ENCODE measurements at places on chromosomes 7 and 10.
A peak's percentile ranks its signal among the peaks of the same experiment; 100 is the strongest.

GRCh38 chr10:93745408-93746065 is 12.2 kb upstream of the LGI1 start:
- DNase-seq: no peak

DNA sequence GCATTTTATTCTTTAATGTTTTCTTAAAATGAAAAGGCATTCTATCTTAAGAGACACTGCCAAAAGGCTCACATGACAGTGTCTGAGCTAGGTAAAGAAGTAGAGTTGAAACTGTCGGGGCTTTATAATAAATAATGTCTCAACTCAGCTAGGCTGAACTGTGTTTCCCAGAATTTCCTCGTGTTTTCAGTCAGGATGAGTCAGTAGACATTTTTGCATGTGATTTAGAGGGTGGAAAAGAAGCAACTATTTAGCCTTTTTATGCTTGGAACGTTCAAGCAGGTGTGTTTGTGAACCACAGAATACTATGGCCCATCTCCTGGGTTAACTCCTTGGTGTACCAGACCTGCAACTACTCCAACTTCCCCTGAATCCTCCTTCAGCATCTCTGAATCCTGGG is 23.4 kb upstream of the LIPA start:
- DNase-seq: no peak

- DNase-seq: no peak
Measured at GRCh38 chr10:29541422-29542210, 93.2 kb downstream of the SVIL start.

DNA sequence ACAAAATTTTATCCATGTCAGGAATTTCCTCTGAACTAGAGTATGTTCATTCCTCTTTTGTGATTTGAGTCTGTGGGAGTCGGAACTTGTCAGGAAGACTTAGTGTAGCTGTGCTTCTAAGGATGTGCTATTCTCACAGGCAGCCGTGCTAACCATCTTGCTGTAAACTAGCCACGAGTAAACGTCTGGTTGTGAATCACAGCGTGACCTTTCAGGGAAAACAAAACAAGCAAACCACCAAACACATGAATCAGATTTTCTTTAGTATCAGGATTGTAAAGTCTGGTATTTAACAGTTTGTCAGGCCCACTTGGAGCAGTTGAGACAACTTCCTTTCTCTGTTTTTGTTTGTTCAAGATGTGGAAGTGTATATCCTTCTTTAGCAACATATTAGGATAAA is 32.0 kb downstream of the AUTS2 start:
- no peak for DNase-seq

DNA sequence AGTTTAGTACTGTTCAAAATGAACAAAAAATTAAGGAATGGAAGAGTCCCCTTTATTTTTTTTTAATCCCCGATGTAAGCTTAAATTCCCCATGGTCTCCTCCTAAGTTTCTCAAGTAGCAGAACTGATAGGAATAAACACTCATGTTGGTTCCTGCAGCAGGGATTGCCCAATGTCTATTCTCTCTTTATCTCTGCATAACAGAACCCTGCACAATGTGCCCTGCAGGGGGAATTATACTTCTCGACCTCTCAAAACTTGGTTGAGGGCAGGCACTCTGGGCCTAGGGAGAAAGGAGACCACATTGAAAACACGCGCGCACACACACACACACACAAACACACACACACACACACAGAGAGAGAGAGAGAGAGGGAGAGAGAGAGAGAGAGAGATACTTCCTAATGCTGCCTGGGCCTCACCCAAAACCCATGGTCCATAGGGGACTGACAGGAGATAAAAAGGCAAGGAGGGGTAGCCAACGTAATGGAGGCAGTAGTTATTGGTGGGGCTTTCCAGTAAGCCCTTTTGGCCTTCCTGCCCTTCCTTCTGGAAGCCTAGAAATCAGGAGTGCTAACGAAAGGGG is 22.7 kb downstream of the JAZF1 start:
- no peak for DNase-seq

DNA sequence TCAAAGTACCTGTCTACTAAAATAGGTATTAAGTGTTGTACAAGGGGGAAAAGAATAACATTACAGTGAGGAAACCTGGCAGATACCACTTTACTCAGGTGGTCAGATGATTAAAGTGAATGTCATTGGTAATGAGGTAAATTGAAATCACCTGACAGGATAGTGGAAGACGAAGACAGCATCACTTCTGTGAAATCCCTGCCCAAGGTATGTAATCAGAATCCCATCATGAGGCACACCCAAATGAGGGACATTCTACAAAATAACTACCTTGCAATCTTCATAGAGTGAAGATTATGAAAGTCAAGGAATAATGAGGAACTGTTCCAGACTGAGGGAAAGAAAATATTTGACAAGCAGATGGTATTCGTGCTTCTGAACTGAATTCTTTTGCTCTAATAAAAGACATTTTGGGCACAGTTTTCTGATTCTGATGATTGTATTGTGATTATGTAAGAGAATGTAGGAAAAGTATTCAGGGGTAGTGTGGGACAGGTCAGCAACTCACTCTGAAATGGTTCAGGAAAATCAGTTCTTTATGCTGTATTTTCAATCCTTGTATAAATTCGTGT is 33.3 kb upstream of the ARMS2 start:
- DNase-seq: no peak

DNA sequence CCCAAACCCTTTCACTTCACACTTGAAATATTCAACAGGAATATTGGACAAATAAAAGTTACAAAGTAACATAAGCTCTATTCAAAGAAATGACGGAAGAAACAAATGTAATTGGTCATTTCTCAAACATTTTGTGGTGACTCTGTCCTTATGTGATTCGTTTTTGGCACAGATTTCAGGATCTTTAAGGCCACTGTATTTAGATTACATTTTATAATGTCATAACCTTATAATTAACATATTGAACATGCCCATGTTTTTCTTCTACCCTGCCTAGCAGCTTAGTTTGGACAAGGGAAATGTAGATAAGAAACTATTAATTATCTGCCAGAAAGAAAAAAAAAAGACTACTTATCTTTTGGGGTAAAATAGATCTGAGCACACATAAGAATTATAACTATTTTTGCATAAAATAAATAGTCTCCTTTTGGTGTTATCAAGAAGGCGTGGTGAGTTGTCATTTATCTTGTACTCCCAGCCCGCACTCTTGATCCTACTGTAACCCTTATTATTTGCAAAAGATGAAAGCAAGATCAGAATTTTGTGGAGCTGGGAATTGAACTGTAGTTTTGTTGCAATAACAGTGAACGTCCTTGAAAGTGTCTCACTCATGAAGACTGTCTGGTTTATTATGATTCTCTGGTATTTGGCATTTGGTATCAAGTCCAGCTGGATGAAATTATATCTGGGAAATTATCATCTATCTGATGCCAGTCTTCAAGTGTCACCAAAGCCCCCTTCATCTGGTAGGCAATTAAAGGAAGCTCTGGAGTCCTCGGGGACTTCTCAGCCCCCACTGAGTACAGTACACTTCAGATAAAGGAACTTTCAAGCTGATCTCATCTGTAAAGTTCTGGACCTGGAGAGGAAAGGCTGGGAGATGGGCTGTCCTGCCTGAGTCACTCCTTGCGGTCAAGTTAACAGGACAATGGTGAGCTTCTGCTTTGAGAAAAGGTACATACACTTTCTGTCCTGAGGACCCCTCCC is 175.7 kb upstream of the INHBA start:
- DNase-seq: no peak

DNA sequence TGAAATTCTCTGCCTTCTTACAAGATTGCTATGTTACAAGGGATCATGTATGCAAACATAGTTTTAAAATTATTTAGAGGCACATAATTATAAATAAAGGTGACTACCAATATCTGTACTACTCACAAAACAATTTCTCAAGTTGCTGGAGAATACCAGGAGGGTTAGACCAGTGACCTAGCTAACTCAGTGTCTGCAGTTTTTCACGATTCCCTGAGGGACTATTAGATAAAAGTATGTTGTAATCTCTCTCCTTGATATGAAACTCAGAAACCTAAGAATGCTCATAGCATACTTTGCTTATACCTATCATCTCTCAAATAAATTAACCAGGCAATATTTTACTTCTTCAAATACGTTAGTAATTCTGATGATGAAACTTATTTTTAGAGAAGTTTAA is 534.0 kb upstream of the ANKRD30A start:
- DNase-seq: no peak

GRCh38 chr7:139300390-139300789 is 40.7 kb upstream of the FMC1 start:
- DNase-seq: no peak

DNA sequence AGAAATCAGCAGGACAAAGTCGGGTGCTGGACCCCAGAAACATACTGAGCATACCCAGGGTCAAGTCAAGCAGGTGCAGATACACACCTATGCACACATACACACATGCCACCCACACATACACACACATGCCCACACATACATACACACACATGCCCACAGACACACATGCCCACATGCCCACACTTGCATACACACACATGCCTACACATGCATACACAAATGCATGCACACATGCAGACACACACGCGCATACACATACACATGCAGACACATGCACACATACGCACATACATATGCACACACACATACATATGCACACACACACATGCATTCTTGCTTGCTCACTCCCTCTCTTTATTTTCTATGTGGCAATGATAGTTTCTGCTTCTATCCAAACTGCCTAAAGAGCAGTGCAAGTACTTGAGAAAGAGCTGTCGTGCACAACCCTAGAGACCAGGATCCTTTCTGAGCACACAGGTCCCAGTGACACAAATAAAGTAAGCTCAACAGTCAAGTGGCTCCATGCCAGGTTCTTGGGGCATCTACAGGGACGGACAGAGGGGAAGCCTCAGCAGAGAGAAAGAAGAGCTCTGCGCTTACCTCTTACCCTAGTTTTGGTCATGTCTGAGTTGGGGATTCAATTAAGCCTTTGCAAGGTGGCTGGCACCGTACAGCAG is 83.7 kb downstream of the EBF3 start:
- no peak for DNase-seq

- no peak for DNase-seq
Measured at GRCh38 chr10:127243490-127244272, 47.3 kb upstream of the INSYN2A start.

DNA sequence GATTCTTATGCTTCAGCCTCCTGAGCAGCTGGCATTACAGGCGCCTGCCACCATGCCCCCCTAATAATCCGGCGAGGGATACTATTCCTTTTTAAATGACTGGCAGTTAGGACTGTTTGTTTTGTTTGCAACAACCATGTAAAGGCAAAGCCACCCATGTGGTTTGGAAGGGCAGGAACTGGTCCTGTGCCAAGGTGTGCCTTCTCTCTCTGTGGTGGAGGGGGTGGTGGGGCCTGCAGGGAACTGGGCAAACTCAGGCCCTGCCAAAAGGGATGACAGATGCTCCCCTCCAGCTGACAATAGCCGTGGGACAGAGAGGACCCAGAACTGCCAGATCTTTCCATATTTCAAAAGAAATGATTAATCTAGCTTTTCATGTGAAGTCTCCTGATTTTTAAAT is 23.5 kb upstream of the WAPL start:
- DNase-seq: no peak

- DNase-seq: no peak
Measured at GRCh38 chr10:84375011-84375410, 46.6 kb downstream of the CCSER2 start.

GRCh38 chr7:29561271-29561670 is 2.4 kb upstream of the PRR15 start:
- no peak for DNase-seq

DNA sequence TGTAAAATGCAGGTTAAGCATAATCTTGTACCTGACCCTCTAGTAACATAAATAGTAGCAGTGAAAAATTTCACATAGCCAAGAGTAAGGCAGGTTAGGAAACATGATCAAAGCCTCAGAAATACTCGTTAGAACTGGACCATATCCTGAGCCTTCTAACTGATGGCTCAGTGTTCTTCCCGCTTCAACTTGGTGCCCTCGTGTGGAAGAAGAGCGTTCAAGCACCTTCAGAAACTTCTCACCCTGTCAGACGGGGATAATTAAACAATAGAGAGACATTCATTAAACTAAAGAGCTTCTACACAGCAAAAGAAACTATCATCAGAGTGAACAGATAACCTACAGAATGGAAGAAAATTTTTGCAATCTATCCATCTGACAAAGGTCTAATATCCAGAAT is 124.5 kb downstream of the MYOF start:
- no peak for DNase-seq

DNA sequence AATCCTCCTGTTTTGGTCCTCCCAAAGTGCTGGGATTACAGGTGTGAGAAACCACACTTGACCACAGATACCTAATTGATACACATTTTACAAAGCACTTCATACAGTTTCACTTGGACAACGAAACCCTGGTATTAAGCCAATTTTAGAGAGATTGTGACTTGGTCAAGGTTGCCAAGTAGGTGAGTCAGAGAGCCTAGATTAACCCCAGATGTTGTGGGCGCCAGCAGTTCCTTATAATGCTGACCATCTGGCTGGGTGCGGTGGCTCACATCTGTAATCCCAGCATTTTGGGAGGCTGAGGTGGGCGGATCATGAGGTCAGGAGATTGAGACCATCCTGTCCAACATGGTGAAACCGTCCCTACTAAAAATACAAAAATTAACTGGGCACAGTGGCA is 4.9 kb upstream of the PHKG1 start:
- DNase-seq: no peak

DNA sequence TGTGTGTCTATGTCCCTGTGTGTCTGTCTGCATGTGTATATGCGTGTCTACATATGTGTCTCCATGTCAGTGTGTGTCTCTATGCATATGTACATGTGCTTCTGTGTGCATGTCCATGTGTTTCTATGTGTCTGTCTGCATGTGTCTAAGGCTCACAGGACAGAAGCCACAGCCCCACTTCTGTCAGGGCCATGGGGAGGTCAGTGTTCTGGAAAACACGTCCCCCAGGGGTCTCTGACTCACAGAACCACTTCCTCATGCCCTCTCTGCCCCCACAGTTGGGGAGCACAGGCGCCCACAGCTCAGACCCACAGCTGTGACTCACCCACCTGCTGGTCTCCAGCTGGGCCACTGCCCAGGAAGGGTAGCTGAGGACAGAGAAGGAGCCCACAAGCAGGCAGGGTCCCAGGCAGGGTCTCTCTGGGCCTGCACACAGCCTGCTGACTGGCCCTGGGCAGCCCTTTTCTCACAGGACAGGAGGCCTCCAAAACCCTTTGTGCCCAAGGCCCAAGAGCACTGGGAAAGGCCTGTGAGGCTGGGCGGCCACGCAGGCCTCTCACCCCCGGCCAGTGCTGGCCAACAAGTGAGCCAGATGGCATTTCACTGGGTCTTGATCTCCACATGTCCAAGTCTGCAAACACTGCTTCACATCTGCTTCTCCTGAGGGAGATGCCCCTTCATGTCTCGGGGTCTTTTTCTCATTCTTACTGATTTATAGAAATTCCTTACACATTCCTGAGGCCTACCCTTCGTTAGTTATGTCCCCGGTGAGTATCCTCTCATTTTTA is 102.9 kb upstream of the FAM20C start:
- no peak for DNase-seq

- DNase-seq: no peak
Measured at GRCh38 chr7:100824499-100825214, 2.7 kb downstream of the EPHB4 start.

GRCh38 chr10:97640868-97641811 is 669 bp downstream of the PI4K2A start:
- DNase-seq: peak; percentile 7

- no peak for DNase-seq
Measured at GRCh38 chr7:3747467-3747866, 446.4 kb downstream of the SDK1 start.

Measured in activated T-helper 9 cell treated with anti-CD3 and anti-CD28 coated beads, Interleukin-2, amount 50 U/mL, for 16 hours (primary cell).